ENCODE measurements at places on chromosomes 7 and 10. TPM values are rescaled to one million over a fixed set of nuclear protein-coding genes. Genes with fewer than 3 reads are reported as not detected.

Gene GRID1
- polyA plus RNA-seq = 3.8 TPM

Gene NRP1
- polyA plus RNA-seq = 91.0 TPM

Gene MOGAT3
- not detected for polyA plus RNA-seq

Gene GPR158
- 0.08 TPM for polyA plus RNA-seq

DNA sequence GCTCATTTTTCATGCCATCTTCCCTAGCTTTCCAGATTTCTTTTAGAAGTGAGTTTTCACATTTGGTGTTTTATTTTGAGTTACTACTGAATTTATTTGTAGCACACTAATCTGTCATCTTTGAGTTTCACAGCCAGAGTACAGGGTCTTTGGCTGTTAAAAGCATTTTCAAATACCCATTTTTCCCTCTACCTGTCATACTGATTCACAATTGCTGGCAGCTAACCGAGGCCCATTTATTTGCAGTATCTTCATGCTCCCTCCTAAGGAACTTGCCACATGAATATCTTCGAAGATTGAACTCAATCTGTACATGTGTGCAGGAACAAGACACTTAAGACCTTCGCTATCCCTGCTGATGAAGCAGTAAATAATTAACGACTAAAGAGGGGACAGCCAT, 44.8 kb upstream of the DKK1 start:
- DNase-seq = no peak

DNA sequence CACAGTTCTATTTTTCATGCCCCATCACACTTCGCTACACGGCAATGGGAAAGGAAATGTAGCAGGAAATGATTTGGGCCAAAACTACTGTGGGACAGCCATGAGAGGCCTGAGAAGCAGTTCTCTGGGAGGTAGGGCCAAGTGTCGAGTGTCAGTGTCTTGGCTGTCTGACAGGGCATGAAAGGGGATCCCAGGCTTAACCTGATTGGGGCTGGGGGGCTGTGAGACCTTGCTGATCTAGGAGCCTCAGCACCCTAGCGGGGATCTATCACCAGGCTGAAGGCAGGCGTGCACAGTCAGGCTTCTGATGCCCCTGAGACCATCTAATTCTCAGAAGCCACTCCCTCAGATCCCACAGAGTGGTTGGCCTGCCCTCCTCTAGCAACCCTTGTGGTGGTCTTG, 58.2 kb upstream of the SLC25A13 start:
- no peak for DNase-seq

DNA sequence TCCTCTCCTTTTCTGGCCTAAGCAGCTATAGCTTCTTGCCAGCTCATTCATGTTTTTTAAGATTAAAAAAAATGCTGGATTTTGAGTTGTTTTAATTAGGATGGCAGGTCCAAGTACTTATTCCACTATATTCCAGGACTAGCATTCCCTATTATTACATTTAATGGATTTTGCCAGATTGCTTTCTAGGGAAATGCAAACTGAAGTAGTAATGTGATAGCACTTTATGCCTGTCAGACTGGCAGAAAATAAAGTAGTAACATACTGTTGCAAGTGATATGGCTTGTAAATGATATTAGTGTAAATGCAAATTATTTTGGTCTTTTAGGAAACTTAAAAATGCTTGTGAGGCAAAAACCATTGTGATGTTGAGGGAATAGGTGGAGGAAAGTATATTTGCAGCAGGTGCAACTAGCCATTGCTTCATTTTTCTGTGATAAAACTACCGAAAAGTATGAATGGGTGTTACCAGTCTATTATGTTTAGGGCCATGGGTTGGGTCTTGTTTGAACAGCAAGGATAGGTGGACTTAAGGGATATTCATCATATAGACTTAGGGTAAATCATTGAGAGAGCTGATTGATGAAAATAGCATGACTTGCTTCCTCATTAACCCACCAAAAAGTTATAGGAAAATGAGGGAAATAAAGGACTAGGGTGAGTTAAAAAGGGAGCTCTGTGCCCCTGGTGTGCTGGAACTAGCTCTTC, 19.9 kb downstream of the ZNRF2 start:
- DNase-seq = no peak

GRCh38 chr7:105776986-105777910, 99.2 kb downstream of the ATXN7L1 start:
- no peak for DNase-seq

GRCh38 chr10:97539523-97540200, 32.9 kb upstream of the ANKRD2 start:
- DNase-seq = no peak

- DNase-seq = no peak
These were observed 293.5 kb upstream of the IGFBP3 start for GRCh38 chr7:46214526-46214925.

DNA sequence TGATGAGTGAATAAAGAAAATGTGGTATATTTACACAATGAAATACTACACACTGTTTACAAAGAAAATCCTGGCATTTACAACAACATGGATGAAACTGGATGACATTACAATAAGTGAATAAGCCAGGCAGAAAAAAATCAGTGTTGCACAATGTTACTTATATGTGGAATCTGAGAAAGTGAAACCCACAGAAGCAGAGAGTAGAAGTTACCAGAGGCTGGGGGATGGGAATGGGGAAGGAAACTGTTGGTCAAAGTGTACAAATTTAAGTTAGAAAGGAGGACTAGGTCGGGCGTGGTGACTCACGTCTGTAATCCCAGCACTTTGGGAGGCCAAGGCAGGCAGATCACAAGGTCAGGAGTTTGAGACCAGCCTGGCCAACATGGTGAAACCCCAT, 538.5 kb upstream of the MKI67 start:
- DNase-seq = no peak

GRCh38 chr7:111232249-111233084, 141.5 kb downstream of the LRRN3 start:
- no peak for DNase-seq

GRCh38 chr7:155229548-155230168, 68.0 kb upstream of the INSIG1 start:
- DNase-seq = no peak

DNA sequence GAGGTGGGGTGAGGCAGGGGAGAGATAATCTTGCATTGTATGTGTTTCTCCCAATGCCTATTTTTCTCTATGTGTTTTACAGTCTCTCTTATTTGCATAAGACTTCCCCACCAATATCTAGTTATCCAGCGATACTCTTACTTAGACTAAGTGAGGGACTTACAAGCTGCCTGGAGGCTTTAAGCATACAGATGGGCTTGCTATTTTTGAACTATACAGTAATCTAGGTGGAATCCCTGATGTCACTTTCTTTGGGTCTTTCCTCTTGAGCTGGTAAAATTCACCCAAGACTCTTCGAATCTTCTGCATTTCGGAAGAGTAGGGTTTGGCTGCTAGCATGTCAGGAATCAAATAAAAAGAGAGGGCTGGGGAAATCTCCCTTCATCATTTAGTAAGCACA, 76.6 kb downstream of the NDUFB2 start:
- DNase-seq = no peak

All from forelimb muscle (tissue), 1 donor.